ENCODE measurements at places on chromosomes 5 and 9. TPM values are rescaled to one million over a fixed set of nuclear protein-coding genes. Genes with fewer than 3 reads are reported as not detected.

- no peak for DNase-seq
Observed at GRCh38 chr5:43357878-43358281, 44.7 kb upstream of the HMGCS1 start.

- DNase-seq: no peak
Observed at GRCh38 chr5:65815161-65815560, 93.2 kb downstream of the NLN start.

WNT8A gene
- polyA plus RNA-seq: 0.11 TPM

GRCh38 chr9:112555844-112556482 is 69.3 kb downstream of the KIAA1958 start:
- DNase-seq: no peak

- no peak for DNase-seq
Observed at GRCh38 chr9:23015557-23015956, 568.9 kb downstream of the DMRTA1 start.

DNA sequence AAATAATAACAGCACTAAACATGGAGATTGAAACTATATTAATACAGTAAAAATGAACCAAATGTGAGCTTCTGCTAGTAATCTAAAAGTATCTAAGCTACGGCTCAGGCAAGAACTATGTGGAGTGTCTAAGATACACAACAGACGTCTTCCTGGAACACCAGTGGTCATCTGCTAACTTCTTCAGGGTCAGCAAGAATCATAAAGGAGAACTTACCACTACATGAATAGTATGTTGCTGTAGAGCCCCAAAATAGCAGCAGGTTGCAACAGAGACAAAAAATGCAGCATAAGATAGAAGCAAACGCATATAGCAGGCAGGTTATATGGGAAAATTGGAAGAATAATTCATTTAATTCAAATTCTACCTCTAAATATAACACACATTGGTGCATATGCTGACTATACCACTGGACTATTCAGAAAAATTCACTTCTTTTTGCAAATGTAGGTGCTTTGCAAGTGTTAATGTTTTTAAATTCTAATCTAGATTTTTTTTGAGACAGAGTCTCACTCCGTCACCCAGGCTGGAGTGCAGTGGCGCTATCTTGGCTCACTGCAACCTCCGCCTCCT is 27.1 kb downstream of the DCTN4 start:
- no peak for DNase-seq

DNA sequence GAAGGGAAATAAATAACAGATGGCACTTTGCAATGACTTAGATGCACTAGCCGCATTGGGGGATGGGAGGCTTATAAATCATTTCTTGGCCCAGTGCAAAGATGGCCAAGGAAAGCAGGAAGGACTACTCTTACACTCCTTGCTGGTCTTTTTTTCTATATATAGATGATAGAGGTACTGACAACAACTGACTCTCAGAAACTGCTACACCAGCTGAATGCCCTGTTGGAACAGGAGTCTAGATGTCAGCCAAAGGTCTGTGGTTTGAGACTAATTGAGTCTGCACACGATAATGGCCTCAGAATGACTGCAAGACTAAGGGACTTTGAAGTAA is 1.7 kb downstream of the CCNG1 start:
- DNase-seq: no peak

GRCh38 chr5:35230038-35230611 is at the start of gene PRLR:
Gene PRLR, minus strand, starts transcription at chr5:35230487. Its CDS starts 140,867 bp downstream, at chr5:35089620.
- DNase-seq: no peak

DNA sequence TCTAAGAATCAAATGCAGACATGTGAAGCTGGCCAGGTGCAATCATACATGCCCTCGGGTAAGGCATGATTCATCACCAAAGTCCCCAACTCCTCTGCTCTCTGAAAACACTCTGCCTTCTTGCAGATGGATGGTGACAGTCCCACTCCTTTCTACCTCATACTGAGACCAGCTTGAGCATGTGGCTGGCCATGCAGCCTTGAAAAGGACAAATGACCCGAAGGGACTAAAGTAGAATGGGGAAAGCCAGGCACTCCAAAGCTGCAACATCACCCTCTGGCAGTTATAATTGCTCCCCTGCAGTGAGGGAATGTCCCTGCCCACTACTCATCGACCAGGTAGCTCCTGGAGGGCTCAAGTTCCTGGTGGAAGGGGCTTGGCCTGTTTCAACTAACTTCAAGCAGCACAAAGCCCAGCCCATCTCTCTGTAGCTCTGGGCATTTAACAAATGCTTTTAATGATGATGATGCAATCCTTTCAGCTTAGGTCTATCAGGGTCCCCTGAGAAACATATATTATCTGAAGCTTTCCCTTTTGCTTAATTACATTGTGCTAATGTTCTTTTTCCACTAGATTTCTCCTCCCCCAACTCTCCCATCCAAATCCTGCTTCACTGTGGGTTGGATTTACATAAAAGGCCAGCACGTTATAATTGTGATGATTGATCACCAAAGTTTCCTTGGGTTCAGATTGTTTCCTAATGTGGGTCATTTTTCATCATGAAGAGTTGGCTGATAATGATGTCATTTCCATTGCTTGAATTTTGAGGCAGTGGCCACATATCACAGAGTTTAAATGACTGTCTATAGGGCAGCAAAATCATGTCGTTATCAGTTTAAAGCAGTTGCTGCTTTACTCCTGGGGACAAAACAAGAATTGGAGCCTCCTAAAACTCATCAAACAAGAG is 436.5 kb upstream of the SLC30A5 start:
- DNase-seq: no peak

DNA sequence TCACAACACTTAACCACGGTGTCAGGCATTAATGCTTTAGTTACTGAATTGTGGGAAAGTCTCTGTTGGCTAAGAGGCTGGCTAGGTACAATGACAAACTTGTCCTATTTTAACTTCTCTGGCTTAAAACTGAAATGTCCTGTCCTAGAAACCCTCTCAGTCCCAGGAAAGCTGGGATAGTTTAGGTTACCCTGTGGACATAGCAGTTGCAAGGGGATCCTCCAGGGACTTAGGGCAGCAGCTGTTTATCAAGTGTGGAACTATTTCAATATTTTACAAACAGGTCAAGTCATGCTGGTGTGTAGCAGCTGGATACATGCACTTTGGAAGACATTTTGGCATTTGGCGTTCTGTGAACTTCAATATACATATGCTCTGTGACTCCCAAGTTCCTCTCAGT is 95.0 kb upstream of the ARRDC3 start:
- DNase-seq: no peak

All from left renal cortex interstitium (tissue), 4 donors.